Sciatic nerve (tissue), 2 donors: ENCODE measurements at places on chromosomes 4 and X.
A peak's percentile ranks its signal among the peaks of the same experiment; 100 is the strongest.

DNA sequence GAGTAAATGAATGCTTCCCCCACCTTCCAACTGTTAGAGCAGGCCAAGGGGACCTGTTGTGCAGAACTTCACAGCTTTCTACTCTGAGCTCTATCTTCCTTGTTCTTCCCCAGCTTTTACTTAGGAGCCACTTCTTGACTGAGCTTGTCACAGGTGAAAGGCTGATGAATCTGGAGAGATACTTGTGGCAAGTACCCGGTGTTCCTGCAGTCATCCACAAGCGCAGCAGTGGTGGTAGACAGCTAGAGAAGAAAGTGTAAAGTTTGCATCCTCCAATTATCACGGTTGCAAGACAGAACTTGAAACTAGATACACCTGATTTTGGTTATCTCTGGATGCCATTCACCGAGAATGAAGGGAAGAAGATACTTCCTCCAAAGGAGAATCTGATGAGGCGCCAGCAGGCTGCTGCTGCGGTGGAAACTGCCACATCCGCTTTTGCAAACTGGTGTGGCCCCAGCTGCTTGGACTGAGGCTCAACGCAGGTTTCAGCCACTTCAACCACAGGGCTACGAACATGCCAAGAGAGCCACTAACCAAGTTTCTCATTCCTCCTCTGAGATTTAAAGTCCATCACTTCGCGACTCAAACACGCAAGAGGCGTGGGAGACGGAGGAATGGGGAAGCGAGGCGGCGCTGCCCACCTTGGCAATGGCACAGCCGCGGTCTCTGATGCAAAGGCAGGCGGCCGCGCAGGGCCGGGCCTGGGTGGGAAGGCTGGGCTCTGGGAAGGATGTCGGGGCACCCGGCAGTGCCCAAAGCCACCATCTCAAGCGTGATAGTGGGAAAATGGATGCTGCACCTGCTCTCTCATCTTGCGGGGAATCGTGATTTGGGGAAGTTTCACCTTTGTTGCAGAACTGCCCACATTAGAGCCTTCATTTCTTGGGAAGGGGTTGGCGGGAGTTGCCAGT lies 1.3 kb upstream of the FHIP1A start:
- peak; percentile 62 for DNase-seq

GRCh38 chr4:38857354-38858096 lies 908 bp upstream of the TLR6 start:
- DNase-seq = no peak

GRCh38 chr4:127782275-127783025 lies at the start of gene HSPA4L:
Gene HSPA4L (plus strand): TSS chr4:127782322. CDS start chr4:127782551, 229 bp downstream.
- peak; percentile 80 for DNase-seq

- no peak for DNase-seq
Observed at GRCh38 chrX:153521034-153521433, 3.6 kb downstream of the ATP2B3 start.

DNA sequence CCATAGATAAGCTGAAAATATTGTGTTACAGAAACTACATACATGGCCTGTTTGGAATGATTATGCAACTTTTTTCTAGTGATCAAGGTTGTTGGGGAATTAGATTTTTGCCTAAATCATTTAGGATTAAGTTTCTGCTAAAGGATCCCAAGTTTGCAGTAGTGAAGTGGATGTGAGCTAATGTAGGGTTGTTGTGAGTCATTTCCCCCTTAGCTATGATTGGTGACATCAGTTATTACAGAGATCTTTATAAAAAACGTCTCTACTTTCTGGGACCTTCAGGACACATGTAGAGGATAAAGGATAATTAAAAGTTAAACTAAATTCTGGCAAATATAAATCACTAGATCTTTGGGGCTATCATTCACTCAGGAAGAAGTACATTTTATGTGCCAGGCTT lies 133.3 kb downstream of the GATB start:
- DNase-seq = no peak

DNA sequence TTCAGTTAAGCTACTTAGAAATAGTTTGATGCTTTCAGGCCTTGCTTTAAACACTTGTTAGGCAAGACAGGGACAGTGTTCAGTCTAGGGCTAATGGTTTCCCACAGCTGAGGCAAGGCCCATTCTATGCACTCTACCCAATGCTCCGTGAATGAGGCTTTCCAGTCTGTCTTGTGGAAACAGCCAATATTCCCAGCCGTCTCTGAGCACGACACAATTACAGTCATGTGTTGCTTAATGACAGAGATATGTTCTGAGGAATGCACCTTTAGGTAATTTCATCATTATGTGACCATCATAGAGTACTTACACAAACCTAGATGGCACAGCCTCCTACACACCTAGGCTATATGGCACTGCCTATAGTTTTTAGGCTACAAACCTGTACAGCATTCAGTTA lies 9.5 kb upstream of the FAM200B start:
- no peak for DNase-seq

DNA sequence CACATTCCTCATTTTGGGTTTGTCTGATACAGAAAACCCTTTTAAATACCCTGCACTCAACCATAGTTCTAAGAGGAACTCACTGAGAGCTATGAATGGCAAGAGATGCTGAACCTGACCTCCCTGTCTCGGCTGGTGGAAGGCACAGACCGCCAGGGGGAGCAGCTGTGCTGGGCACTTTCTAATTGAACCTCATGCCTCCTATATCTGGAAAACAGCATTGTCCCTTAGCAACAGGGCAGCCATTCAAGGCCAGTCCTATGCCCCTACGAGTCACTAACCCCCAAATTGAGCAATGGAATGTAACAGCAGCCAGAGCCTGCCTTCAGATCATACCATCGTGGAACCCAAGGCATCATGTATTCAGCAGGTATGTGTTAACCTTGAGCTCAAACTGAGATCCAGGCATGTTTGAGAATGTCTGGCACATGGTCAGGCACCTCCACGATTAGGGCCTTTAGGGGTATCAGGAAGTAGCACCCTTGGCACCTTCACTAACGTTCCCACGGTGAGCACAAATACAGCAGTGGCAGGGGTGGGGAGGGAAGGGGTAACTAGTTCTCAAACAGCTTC lies 5.1 kb downstream of the USP27X start:
- DNase-seq = peak; percentile 78

GRCh38 chrX:154030266-154030665 lies 10.6 kb upstream of the IRAK1 start:
- no peak for DNase-seq

DNA sequence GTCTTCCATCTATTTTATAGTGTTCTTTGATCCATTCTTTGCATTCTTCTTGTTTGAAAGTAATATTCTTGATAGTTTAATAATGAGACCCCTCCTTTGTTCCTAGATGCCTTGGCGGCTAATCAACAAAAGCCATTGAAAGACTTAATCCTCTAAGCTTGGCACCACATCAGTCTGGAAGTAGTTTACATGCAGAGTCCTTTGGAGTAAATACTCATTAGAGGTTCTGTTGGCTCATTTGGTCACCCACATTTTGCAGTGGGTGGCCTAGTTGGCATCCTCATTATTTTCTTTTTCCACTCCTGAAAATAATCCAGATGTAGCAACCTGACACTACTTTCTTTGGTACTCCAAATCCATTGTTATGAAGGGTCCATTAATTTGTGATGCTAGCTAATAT lies 64.5 kb downstream of the DKK2 start:
- no peak for DNase-seq

DNA sequence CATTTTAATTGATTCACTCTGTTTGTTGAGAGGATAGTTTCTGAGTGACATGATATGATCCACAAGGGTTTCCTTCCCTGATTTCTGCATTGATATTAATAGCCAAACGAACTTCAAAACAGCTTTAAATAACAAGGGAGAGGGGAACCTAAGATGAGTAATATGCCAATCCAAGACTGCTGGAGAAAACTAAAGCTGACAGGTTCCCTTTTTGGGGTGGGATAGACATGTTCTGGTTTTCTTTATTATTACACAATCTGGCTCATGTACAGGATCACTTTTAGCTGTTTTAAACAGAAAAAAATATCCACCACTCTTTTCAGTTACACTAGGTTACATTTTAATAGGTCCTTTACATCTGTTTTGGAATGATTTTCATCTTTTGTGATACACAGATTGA lies 182.2 kb downstream of the AR start:
- no peak for DNase-seq

DNA sequence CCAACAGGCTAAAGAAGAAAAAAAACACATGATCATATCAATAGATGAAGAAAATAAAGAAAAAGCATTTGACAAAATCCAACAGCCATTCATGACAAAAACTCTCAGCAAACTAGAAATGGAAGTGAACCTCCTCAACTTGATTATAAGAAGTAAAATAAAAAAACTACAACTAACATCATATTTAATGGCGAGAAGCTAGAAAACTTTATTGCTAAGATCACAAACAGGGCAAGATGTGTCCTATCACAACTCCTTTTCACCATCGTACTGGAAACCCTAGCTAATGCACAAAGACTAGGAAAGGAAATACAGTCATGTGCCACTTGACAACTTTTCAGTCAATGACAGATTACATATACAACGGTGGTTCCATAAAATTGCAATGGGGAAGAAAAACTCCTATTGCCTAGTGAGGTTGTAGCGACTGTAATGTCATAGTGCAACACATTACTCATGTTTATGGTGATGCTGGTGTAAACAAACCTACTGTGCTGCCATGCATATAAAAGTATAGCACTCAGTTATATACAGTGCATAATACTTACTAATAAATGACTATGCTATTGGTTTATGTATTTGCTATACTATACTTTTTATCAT lies 12.1 kb upstream of the MANBA start:
- DNase-seq = no peak

DNA sequence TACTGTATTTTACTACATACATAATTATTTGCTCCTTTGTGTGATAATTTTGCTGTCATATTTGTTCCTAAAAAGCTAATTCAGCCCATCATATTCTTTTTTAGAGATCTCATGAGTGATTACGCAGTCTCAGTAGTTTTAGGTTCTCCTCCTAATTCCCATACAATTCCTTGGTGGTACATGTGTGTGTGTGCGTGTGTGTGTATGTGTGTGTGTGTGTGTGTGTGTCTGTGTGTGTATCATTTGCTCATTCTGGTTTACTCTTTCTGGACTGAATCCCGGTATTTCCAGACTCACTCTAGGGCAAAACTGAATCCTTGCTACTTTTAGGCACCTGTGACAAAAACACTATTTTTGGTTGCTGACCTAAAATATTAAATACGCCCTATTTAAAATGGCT lies 34.9 kb downstream of the STK26 start:
- no peak for DNase-seq

DNA sequence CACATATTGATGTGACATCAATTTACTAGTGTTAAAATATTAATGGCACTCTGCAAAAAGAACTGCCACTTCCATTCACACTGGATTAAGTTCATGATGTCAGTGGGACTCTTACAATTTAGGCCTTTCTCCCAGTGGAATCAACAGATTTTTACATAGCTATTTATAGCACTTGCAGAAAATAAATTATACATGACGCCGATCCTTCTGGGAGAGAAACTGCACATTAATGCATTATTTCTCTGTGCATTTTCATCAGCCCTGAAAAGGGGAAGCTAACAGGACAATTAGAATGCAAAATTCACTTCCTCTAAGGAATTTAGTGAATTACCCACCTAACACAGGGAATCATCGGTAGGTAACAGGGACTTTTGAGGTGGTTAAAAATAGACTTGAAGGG lies 15.7 kb downstream of the LGI2 start:
- DNase-seq = no peak

DNA sequence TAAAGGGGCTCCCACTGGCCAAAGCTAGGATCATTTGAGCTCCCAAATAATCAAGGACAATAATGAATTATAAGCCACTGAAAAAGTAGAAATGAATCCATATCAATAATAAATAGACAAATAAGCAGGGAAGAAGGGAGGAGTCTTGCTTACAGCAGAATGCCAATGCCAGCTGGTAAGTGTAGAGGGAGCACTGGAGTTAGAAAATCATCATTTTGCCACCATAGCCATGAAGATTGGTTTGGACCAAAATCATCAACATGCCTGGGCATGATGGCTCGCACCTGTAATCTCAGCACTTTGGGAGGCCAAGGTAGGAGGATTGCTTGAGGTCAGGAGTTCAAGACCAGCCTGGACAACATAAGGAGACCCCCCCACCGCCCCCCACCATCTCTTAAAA lies 20.4 kb upstream of the SH3KBP1 start:
- DNase-seq = no peak

GRCh38 chr4:60605646-60606354 lies 594.3 kb upstream of the ADGRL3 start:
- DNase-seq = no peak

- no peak for DNase-seq
Observed at GRCh38 chrX:1475481-1475880, 22.8 kb upstream of the ASMTL start.
